ENCODE measurements at places on chromosomes 1 and 21. TPM values are rescaled to one million over a fixed set of nuclear protein-coding genes. Genes with fewer than 3 reads are reported as not detected.

Gene KRTAP7-1
- total RNA-seq: not detected

Gene TMEM51
- 40.9 TPM for total RNA-seq

Gene CSMD2
- 0.24 TPM for total RNA-seq

Gene NUDT17
- 19.7 TPM for total RNA-seq

Gene EPRS1
- total RNA-seq: 39.1 TPM

Gene IFNLR1
- total RNA-seq: 3.5 TPM

Gene IL12RB2
- 0.04 TPM for total RNA-seq

Gene CDKN2C
- total RNA-seq: 0.39 TPM

Gene KIF17
- 15.0 TPM for total RNA-seq

Gene HES4
- 54.4 TPM for total RNA-seq

Gene OR2L8
- total RNA-seq: not detected

Gene XCL2
- not detected for total RNA-seq

Gene NRIP1
- total RNA-seq: 16.8 TPM

Gene CCDC181
- total RNA-seq: 5.9 TPM

Gene VHLL
- total RNA-seq: 0.98 TPM

Gene NME7
- 10.1 TPM for total RNA-seq

Gene GBP4
- 1.4 TPM for total RNA-seq

Gene MR1
- total RNA-seq: 0.12 TPM

Gene S100A7
- total RNA-seq: not detected

Gene RHD
- total RNA-seq: not detected

Gene LAX1
- total RNA-seq: not detected

Gene GREM2
- 11.6 TPM for total RNA-seq

Gene AMY1A
- total RNA-seq: not detected

Gene ANGPTL3
- not detected for total RNA-seq

Gene SPRR2A
- total RNA-seq: not detected

Gene ZBTB40
- total RNA-seq: 14.1 TPM

Gene DENND2C
- total RNA-seq: 1.8 TPM

Gene OXCT2
- total RNA-seq: 0.21 TPM

Gene CD1E
- not detected for total RNA-seq

Measured in cardiac muscle cell (in vitro differentiated cells and primary cell).